AG04449 (cell line): ENCODE measurements at places on chromosomes 16 and 17.

GRCh38 chr16:54519161-54519695 is 232.6 kb upstream of the IRX3 start:
- no peak for DNase-seq

- no peak for DNase-seq
These were observed 58.7 kb downstream of the RTN4RL1 start for GRCh38 chr17:1966274-1967086.

DNA sequence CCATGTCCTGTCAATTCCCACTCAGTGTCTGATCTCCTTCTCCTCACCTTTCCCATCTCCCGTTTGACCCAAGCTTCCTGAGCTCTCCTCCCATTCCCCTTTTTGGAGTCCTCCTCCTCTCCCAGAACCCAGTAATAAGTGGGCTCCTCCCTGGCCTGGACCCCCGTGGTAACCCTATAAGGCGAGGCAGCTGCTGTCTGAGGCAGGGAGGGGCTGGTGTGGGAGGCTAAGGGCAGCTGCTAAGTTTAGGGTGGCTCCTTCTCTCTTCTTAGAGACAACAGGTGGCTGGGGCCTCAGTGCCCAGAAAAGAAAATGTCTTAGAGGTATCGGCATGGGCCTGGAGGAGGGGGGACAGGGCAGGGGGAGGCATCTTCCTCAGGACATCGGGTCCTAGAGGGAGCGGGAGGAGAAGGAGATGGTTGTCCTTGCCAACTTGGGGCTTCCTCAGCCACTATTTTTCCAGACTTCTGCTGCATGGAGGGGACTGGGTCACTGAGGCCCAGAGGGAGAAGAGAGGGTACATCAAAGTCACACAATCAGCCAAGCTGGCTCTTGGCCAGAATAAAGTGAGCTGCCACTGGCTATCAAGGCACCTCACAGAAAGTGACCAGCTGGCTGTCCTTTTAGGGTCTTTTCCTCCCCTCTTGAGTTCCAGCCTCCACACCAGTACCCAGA is 1.9 kb upstream of the TBC1D10B start:
- no peak for DNase-seq

- no peak for DNase-seq
These were observed 24.2 kb upstream of the ABCA9 start for GRCh38 chr17:69084911-69085310.

DNA sequence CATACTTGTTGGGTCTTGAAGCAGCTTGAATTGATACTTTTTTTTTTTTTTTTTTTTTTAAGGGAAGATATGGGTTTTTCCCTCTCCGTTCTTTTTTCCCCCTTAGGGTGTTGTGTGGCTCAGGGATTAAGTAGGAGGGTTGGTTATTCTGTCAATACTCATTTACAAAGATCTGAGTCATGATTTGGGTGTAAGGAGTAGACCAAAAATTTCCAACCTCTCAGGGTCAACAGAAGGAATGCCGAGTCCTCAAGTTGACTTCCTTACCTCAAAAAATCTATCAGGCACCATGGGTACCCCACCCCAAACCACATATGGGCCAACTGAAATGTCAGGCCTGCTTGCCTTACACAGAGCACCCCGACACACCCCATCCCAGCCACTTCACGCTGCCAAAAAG is 230.5 kb downstream of the CCDC182 start:
- DNase-seq, result no peak

GRCh38 chr16:3971261-3971660 is 90.7 kb upstream of the CREBBP start:
- peak; percentile 73 for DNase-seq

GRCh38 chr16:46775214-46775613 is 27.1 kb upstream of the MYLK3 start:
- no peak for DNase-seq

GRCh38 chr17:80599546-80600305 is 55.1 kb downstream of the RPTOR start:
- DNase-seq, result no peak

GRCh38 chr17:10339051-10339450 is 33.8 kb downstream of the MYH13 start:
- DNase-seq, result no peak

DNA sequence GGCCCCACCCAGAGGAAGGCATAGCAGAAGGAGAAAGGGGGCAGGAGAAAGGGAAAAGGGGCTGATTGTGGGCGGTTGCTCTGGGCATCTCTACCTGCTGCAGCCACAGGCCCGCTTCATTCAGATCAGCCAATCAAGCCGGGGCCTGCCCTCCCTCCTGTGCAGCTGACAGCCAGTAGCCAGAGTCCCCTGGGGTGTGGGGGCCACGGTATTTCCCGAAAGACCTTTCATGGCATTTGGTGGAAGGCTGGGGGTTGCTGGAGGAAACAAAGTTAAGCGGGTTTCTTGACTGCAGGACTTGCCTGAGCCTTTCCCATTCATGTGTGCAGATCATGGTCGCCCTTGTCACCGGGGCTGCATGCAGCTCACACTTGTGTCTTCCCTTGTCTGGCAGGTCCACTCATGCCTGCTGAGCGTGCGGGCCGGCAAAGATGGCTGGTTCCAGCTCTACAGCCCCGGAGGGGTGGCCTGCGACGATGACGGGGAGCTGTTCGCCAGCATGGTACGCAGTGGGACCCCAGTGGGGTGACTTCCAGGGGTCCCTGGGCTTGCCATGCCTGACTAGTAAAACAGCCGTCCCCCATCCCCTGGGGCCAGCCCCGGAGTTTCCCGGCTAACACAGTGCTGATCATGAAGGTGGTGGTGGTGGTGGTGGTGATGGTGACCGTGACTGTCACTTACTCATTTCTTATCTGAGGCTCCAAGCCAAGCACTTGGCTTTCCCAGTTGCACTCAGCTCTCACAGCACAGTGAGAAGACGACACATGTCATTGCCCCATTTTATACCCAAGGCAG is 82.7 kb upstream of the PLCG2 start:
- DNase-seq, result no peak

- DNase-seq, result no peak
These were observed 15.2 kb upstream of the TOX3 start for GRCh38 chr16:52561910-52562741.

GRCh38 chr17:41383690-41384089 is 1.6 kb upstream of the KRT34 start:
- no peak for DNase-seq

DNA sequence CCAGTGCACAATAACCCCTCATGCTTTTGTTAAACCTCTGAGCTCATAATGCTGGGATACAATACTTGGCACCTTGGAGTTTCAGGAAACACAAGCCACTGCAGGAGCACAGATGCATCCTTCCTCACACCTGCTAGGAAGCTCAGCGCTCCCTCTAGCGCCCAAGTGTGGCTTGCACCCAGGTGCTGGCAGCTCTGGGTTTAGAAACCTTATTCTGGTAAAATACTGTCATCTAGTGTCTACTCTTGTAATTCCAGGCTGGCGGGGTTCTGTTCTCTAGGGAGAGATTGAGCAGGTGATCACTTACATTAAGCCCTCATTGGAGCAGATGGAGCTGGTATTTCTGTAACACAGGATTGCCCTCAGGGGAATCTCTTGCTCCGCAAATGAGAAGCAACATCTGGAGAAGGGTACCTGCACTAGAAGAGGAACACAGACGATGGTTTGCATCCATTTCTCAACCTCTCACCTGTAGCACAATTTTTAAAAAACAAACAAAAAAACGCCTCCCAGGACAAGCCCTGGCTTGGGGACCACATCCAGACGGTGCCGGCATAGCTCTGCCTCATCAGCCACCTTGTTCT is 1.5 kb downstream of the CCL1 start:
- peak; percentile 40 for DNase-seq

GRCh38 chr17:41382394-41382793 is 288 bp upstream of the KRT34 start:
- DNase-seq, result no peak

DNA sequence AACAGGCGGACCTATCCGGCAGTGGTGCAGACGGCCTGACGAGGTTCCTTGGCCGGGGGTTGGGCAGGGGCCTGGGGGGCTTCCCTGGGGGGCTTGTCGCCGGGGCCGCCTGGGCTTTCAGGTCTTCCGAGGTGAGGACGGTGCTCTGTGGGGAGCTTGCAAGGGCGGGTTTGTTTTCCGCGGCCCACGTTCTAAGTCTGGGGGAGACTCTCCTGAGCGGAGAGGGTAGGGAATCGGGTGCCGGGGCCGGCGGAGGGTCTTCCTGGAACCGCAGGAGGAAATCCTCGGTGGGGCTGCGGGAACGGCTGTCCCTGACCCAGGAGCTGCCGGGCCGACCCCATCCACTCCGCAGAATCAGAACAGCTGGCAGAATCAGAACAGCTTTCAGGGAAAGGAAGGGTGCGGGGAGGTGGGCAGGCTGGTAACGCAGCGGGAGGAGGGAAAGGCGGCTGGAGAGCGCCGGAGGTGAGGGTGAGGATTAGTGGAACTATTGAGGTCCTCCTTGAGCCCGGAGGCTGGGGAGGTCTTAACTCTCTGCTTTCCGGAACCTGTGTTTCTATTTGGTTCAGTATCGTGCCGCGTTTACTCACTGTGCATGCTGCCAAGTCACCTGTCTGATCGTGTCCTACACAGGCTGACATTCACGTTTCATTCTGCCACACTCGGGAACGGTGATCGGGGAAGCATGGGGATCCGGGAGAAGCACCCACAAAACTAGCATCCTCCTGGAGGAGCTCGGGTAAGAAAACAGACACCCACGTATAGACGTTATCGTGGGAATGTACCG is 28.9 kb downstream of the CPSF4L start:
- no peak for DNase-seq

- DNase-seq, result no peak
These were observed 7.6 kb downstream of the TBX2 start for GRCh38 chr17:61406971-61407911.

DNA sequence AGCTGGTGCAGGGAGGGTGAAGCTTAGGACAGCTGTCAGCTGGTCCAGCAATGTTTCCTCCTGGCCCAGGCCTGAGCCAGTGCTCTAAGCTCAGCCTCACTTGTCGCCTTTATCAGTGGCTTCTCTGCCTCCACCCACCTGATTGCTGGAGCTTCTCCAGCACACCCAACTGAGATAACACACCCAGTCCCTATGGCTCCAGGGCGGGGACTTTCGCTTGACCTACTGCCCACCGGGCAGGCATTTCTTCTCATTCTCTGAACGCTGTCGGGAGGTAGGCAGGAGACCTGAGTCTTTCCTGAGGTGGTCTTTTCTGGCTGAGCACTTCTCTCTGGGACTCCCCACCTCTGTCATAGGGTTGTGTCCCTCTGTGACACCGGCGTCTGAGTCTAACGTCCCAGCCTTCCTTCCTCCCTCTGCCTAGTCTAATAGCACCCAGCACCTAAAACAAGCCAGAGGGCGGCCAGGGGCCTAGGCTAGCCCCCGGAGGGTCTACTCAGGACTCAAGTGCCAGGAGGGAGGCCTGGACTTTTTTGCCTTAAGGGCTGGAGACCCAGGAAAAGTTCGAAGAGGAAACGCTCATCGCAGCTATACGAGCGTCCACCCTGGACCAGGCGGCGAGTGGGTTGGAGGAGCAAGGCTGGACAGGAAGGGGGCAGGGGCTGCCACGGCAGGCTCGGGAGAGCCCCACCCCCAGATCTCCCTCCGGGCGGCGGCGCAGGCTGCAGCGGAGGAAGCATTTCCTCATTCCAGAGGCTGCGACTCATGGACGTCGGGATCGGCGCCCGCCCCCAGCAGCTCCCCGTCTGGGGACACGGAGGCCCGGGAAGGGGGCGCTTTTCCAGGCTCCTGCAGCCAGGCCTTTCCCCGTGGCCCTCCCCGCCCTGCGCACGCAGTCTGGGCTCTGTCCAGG is 756 bp downstream of the TAX1BP3 start:
- DNase-seq, result peak; percentile 61
